Chondrocyte (in vitro differentiated cells): ENCODE measurements at places on chromosomes 3 and 15.

DNA sequence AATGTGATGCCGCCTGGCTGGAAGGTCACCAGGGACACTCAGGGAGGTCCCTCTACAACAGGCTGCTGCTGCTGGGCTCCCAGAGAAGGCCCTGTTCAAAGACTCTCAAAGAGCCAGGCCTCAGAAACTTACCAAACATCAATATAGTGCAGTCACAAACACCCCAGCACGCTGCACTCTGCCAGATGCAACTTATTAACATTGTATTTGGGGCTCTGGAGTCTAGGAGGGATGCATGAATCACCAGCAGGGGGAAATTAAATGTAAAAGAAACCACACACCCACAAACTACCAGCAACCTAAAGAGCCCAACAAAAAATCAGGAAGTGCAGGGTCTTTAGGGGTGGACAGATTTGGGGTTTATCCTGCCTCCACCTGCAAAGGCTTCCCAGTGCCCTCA lies 74.6 kb upstream of the SPATA12 start:
- no peak for DNase-seq

- DNase-seq: no peak
Measured at GRCh38 chr15:98408231-98408630, 240.1 kb upstream of the IGF1R start.

DNA sequence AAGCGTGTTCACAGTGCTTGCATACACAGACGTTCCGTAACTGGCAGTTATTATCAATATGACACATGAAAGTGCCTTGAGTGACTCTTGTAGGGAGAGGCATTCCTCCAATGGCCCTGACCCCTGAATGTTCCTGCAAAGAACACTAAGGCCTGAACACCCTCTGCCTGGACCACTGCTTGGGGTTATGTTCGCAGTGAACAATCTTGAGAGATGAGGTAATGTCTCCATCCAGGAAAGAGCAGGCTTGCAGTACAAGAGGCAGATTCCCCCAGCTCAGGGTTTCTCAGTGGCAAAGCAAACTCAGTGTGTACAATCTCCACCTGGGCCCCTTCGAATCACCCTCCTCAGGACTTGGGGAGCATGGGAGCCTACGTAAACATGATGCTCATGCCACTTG lies 324.6 kb downstream of the MAGI1 start:
- DNase-seq: no peak

DNA sequence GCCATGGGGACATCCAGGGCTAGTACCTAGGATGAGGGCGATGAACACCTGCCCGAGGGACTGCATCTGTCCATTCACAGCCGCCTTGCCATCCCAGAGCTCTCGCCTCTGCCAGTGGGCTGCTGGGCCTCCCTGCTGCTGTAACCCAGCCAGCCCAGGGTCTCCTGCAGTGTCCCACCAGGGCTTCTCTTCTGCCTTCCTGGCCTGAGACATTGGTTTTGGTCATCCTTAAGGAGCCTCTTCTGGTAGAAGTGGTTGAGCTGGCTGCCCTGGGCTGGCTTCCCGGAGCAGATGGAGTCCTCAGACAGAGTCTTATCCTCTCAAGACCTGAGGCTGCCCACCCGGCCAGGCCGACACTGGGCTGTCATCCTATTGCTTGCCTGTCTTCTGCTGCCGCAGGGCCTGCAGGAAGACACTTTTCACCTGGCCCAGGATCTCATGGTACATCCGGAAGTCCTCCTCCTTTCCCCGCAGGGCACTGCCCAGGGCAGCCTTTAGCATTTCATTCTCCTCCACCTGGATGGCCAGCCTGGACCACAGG lies 6.1 kb upstream of the HHATL start:
- peak; percentile 89 for DNase-seq

DNA sequence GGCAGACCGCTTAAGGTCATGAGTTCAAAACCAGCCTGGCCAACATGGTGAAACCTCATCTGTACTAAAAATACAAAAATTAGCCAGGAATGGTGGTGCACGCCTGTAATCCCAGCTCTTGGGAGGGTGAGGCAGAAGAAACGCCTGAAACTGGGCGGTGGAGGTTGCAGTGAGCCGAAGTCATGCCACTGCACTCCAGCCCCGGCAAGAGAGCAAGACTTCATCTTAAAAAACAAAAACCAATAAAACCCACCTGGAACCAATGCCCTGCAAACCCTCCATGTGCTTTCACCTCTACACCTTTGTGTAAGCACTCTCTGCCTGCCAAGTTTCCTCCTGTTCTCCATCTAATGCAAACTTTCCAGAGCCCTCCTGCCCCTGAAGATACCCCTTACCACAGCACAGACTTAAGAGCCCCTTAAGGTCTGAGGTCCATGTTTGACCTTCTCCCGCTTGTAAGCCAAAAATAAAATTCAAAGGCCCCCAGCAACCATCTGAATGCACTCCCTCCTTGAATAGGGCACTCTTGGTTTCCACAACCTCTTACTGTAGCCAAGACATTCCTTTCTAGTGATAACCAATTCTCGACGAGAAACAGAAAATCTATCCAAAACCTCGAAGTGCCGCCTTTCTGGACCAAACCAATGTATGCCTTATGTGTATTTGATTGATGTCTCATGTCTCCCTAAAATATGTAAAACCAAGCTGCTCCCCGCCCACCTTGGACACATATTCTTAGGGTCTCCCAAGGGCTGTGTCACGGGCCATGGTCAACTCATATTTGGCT lies 3.0 kb downstream of the RPL32 start:
- no peak for DNase-seq

DNA sequence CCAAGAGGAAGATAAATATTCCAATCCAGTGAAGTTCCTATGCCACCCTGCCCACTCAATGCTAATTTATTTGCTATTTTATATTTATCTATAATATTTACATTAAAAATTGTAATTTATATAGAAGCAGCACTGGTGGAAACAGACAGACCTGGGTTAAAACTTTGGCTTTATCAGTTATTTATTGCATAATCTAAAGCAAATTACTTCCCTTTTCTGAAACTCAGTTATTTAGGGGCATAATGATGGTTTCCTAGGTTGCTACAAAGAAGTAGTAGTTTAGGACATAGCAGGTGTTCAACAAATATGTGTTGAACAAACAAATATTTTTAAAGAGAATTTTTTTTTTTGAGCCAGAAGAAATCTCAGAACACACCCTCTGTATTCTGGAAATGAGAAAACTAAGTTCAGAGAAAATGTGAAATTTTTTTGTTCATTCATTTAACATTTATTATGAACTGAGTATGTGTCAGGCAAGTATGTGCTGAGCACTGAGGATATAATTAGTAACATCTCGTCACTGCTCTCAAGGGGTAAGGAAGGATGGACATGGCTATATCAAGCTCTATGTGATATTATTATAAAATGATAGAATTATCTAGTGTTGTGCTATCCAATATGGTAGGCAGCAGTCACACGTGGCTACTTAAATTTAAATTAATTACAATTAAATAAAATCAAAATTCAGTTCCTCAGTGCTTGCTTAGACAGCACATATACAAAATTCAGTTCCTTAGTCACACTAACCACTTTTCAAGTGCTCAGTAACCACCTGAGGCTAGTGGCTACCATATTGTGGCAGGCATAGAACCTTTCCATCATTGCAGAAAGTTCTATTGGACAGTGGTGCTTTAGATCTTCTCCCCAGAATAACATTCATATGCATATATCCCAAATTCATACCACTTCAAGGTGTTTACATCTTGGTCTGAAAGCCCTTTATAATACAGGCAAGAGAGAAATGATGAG lies 7.0 kb upstream of the UBE2Q2 start:
- no peak for DNase-seq

DNA sequence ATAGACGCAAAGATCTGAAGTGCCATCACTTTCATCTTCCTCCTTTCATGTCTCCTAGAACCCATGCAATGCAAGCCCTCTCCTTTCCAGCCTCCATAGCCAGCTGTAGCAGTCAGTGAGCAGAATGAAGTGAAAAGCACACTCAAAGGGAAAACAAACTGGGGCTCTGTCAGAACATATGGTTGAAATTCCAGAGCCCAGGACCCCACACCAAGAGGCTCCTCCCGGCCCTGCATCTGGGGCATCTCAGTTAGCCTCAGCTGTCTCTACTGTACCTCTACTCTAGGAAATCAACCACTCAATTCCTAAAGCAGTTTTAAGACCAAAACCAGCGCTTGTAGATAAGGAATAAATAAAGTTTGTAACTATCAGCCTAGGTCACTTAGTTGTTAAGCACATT lies 73.8 kb upstream of the P3H2 start:
- no peak for DNase-seq

DNA sequence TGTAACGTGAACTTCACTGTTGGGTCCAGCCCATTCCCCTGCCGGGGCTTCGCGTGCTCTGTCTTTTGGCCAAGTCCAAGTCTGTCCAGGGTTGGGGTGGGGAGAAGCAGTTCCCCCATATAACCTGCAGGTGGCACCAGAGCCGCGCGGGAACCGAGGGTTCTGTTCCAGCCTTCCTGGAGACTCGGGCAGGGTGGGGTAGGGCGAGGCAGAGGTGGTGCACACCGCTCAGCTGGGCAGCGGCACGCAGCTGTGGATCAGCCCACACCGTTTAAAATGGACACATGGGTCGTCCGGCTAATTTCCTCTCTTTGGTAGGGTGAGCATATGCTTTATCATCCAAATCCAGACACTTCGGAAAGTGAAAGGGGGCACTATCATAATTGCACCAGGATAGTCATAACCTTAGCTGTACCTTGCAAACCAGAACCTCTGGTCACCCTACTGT lies 118.1 kb downstream of the TBC1D2B start:
- DNase-seq: no peak

DNA sequence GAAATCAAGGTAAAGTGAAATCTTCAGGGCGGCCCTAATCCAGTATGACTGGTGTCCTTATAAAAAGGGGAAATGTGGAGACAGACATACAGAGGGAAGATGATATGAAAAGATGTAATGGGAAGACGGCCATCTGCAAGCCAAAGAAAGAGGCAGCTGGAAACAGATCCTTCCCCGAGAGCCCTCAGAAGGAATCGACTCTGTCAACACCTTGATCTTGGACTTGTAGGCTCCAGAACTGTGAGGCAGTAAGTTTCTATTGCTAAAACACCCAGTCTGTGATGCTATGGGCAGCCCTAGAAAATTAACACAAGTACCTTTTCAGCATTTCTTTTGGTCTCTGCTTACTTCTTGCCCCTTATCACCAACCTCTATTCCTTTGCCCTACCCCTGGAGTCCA lies 174.7 kb upstream of the TPM1 start:
- no peak for DNase-seq

DNA sequence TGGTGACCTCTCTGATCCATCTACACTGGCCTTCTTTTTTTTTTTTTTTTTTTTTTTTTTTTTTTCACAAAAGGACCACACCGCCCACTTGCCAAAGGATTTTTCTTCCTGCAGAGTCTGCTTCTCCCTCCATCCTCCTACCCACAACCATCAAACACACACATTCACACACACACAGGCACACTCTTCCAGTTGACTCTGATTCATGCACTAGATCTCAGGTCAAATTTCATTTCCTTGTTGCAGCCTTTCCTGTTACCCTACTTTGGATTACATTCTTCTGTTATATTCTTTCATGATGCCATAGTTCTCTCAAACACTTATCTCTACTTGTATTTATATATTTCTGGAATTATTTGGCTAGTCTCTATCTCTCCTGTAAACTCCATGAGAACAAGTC lies 133.9 kb downstream of the STAC start:
- DNase-seq: no peak

GRCh38 chr3:40312661-40313226 lies 3.2 kb downstream of the EIF1B start:
- no peak for DNase-seq

GRCh38 chr15:39510001-39510701 lies 70.7 kb upstream of the THBS1 start:
- no peak for DNase-seq

DNA sequence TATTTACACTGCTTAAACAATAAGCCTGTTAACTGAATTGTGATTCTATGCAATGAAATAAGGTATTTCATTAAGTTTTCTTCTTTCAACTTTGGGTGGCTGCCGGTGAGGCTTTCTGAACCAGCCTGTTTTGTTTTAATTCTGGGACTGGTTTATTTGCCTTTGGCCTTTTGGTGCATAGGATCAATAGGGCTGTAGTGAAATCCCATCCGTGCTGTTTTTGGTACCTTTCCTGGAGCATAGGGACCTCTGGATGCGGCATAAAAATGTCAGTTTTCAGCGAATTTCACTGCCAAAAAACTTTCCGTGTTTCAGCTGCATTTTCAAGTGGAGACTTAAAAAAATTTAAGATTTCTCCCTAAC lies 514 bp downstream of the PLS1 start:
- DNase-seq: no peak

GRCh38 chr3:64143409-64144130 lies 81.7 kb downstream of the PRICKLE2 start:
- no peak for DNase-seq

DNA sequence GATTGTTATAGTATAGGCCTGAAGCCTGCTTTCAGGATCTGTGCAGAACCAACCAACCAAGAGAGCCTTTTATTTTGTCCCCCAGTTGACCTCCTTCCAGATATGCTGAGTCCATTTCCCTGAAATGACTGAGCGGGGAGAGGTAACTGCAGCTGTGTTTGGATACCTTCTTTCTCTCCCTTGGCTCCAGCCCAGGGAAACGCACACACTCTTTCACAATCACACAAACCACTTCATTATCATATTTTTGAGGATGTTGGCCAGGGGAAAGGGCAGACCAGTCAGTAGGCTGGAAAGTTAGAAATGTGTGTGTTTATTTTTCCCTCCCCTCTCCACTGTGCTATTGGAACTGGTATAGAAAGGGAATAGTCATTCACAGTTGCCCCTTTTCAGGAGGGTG lies 417.7 kb upstream of the TBL1XR1 start:
- DNase-seq: no peak

GRCh38 chr15:82064824-82065223 lies 19.0 kb upstream of the MEX3B start:
- no peak for DNase-seq

GRCh38 chr3:155639462-155640055 lies 105.3 kb downstream of the PLCH1 start:
- DNase-seq: no peak

DNA sequence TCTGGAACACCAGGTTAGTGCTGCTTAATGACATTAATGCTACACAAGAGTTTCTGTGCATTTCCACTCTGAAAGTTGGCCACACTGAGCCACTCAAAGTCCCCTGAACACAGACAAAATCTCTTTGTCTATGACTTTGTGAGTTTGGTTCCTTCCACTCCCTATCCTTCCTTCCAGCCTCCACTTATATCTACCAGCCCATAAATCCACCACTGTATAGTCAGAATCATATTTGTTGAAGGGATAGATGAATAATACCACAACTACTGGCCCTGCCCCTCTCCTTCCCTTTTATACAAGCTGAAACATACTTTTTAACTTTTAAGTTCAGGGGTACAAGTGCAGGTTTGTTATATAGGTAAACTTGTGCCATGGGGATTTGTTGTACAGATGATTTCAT lies 127.5 kb downstream of the ABHD5 start:
- no peak for DNase-seq
